ENCODE measurements at places on chromosomes 1 and 21.
A peak's percentile ranks its signal among the peaks of the same experiment; 100 is the strongest.

DNA sequence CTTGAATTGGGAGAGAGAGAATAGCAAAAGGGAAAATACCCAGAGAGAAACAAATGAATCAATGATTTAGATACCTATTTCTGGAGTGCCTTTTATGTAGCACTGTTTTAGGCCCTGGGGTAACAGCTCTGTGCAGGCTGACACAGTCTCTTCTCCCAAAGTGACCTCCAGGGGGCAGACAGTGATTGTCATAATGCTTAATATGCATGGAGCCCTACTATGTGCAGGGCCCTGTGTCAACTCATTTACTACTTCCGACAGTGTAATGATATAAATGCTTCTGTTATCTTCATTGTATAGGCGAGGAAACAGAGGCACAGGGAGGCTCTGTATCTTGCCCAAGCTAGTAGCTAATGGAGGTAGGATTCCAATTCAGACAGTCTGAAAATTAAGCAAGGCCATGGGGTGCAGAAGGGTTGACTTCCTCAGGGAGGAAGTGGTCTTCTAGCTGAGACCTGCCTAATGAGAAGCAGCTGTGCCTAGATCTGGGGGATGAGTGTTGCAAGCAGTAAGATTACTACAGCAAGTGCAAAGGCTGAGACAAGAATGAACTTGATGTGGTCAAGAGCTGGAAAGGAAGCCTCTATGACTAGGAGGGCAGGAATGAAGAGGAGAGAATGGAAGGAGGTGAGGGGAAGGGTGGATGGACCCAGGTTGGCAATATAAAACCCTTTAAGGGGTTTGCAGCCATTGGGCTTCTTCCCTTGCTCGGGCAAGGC is 16.2 kb upstream of the SERINC2 start:
- no peak for DNase-seq

GRCh38 chr1:19014765-19015164 is 58.3 kb upstream of the IFFO2 start:
- DNase-seq: no peak

- DNase-seq: no peak
Observed at GRCh38 chr1:35261412-35262120, 6.9 kb upstream of the ZMYM4 start.

GRCh38 chr1:158049853-158050252 is 56.4 kb downstream of the KIRREL1 start:
- peak; percentile 21 for DNase-seq

- DNase-seq: no peak
Observed at GRCh38 chr1:10986525-10986890, 25.9 kb upstream of the TARDBP start.

DNA sequence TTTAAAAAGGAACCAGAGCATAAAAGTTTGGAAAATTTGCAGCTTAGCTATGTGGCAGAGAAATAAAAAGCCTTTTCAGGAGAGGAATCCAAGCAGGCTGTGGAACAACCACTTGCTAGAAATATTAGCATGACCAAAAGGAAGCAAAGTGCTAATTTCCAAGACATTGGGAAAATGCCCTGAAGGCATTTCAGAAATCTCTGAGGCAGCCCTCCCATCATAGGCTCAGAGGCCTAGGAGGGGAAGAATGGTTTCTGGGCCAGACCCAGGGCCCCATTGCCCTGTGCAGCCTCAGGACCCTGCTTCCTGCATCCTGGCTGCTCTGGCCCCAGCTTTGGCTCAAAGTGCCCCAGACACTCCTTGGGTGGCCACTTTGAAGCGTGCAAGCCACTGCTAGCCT is 56.8 kb downstream of the TENT5C start:
- DNase-seq: no peak

GRCh38 chr1:228240411-228241240 is 32.8 kb downstream of the OBSCN start:
- no peak for DNase-seq

DNA sequence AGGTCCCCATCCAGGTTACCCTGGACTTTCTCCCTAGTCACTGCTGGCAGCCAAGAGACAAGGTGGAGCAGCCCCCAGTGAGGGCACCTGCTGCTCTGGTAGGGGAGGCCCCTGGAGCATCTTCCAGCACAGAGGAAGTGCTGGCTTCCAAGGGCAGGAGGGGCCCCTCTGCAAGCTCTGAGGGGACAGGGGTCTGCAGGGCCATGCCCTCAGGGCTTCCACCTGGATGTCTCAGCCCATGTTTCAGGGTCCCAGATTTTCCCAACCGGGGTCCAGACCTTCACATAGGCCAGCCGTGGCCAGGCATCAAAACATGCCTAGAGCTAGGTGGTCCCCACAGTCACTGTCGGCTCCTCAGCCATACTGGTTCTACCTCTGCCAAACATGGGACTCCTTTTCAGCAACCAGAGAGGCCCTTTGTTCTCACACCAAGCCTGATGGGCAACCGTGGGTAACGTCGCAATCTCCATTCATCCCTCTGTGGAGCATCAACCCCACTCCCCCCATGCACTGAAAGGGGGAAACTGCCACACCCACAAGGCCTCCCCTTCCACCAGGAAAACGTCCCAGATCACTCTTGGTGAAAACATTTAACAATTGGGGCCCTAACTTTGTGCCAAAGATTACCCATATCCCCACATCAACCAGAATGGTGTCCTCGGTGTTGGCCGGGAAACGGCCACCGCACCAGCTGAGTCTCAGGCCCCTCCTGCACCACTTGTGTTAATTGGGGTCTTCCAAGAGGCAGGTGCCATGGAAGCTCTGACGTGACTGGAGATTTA is 1.9 kb upstream of the COL6A2 start:
- DNase-seq: no peak

- DNase-seq: no peak
Observed at GRCh38 chr1:38420666-38421065, 374.1 kb upstream of the POU3F1 start.

DNA sequence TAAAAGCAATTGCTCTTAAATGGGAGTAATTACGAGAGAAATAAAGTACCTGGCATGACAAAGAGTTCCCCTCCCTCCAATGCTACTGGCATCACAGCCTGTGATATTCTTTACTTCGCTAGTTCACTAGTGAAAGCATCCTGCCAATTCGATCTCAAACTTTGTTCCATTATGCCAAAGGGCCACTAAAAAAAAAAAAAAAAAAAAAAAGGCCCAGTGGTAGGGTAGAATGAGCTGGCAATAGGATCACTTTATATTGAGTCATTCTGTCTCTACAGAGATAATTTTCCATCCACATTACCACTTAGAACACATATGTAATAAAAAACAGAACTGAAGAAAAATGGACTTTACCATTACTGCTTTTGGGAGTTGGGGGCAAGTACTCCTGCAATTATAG is 11.2 kb downstream of the PUM1 start:
- peak; percentile 44 for DNase-seq

- DNase-seq: peak; percentile 76
Observed at GRCh38 chr1:192439373-192440025, 122.7 kb downstream of the RGS21 start.

- DNase-seq: no peak
Observed at GRCh38 chr1:28450561-28450960, 55.3 kb upstream of the RCC1 start.

- peak; percentile 53 for DNase-seq
Observed at GRCh38 chr1:24966724-24967346, 36.8 kb upstream of the RUNX3 start.

DNA sequence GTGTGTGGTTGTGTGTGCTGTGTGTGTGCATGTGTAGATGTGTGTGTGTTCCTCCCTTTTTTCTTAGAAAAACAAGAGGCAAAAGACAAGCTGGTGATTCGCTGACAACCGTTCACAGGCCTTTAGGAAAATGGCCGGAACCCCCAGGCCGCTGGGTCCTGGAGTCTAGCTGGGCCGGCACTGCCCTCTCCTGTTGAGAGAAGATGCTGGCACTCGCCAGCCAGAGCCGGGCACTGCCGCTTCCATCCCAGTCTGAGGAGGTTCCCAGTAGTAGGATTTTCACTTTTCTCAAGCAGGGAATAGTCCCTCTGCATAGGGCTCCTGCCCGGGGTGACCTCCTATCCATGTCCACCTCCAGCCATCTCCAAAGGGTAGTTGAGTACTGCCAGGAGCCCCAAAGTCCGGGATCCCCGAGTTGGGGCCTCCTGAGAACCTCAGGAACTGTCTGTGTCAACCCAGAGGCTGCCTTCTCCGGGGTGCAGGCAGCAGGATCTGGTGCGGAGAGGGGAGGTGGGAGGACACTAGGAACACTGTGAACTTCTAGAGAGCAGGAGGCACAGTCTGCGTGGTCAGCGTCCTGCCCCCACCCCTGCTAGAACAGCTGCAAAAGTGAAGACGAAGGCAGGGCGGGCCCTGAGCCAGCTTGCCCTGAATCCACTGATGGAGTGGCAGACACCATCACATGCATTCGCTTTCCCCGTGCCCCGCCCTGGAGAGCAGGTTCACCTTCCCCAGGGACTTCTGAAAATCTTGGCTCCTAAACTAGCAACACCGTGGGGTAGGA is 44.1 kb upstream of the ARHGEF16 start:
- peak; percentile 70 for DNase-seq

GRCh38 chr1:150221552-150221951 is 14.4 kb downstream of the ANP32E start:
- no peak for DNase-seq

GRCh38 chr1:231694465-231695077 is 68.0 kb downstream of the DISC1 start:
- no peak for DNase-seq
